CD8-positive, alpha-beta memory T cell (primary cell): ENCODE measurements at places on chromosomes 4 and X.

DNA sequence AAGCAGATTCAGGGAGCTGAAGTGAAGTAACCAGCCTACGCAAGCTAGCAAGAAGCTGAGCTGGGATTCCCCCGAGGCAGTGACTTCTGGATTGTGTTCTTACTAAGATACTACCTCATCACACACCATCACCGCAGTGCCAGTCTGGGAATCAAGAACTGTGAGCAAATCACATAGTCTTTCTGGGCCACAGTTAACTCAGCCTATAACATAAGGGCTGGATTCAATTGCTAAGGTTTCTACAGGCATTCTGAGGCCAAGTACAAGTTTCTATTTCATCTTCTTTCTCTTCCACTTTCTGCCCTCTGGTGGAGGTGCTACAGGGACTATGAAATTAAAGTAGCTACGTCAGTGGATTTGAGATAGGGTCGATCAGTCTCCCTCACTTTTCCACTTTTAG, 1.4 kb upstream of the CORIN start:
- DNase-seq = no peak

DNA sequence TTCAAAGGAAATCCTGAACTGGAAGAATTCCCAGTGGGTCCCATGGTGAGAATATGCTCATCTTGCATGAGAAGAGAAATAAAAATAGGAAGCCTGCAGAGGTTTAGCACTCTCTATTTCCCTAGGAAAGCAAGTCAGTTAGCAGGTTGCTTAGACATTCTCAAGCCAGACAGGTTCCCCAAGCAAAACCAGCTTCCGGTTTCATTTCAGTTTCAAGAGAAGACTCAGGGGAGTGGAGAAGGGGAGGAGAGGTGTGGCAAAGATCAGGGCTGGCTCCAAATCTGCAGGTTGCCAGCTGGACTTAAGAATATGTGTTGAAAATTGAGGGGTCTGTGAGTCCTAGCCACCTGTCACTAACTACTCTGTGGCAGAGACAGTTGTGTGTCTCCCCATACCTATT, 107.5 kb downstream of the CLNK start:
- no peak for DNase-seq

DNA sequence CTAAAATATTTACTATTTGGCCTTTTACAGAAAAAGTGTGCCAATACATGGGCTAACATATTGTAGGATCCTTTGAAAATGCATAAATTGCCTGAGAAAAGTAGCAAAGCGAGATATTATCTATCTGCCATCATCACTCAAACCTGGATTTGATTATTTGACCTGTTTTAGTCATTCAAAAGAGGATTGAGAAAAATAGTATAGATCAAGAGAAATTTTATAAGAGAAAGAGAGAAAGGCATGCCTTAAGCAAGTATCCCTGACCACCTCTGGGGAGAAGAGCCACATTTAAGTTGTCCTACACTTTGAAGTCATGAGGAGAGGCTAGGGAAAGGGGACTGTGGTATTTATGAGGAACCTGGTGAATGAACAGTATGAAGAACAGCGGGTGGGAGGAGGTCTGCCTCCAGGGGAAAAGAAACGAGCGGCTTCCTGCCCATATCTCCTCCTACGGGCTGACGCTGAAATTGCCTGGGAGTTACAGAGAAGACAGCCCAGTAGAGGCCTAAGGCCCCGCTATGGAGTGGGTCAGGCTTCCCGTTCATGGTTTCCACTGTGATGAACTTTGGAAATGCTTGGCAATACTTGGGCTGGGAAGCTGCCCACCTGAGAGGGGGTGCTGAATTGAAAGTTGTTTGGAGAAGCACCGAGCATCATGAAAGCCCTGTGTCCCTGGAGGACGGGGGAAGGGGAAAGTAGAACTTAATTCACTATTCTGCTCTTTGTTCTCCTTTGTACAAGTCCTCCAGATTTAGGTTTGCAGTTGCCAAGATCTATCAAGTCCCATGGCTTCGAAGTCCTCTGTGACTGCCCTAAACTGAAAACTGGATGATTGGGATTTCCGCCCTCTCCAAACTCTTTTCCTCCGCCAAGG, 106.9 kb upstream of the ACSL4 start:
- DNase-seq = no peak

DNA sequence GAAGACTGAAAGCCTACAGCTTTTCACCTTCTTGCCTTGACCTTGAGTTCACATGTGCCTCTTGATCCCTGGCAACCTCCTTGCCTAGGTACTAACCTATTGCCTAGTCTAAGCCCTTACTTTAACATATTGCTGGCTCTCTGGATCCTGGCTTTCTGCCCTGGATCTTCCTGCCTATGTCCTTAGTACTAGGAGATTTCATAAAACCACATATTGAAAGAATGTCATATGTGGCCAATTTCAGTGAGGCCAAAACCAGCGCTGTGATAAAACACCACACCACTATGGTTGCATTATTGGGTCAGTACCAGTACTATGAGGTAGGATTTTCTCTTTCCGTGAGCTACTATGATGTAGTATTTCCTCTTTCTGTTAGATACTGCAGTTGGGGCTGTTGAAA, 80.4 kb downstream of the CT47B1 start:
- no peak for DNase-seq

DNA sequence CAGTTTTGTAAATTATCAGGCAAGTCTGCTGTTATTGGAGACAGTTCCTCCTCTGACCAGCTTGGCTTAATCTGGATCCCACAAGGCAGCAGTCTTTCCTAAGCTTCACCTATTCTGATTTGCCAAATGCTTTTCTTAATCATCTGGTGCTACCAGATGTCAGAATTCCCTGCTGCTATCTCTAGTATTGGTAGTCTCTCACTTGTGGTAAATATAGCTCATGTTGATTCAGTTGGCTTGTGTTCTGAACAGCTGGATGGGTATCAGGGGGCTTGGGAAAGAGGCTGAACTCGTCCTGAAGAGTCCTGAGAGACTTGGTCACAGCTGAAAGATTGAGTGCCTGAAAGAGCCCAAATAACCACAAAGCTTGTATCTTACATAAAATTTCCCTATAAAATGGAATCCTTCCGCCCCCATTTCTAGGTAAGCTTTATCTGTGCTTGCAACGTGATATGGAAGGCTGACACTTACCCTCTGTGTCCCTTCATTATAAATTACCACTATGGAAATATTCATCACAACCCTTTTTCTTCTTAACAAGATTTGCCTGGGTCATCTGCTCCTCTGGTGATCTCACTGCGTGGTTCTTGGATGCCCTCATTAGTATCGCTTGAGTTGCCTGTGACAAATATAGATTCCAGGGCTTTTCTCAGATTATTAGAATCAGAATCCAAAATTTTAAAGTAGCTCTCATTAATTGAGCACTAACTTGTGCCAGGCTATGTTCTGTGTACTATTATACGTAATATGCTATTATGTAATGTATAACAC, 104.1 kb upstream of the GPRIN3 start:
- no peak for DNase-seq

GRCh38 chrX:23692166-23692565, 24.9 kb downstream of the PRDX4 start:
- no peak for DNase-seq

GRCh38 chrX:9286234-9286633, 178.6 kb upstream of the TBL1X start:
- DNase-seq = no peak

DNA sequence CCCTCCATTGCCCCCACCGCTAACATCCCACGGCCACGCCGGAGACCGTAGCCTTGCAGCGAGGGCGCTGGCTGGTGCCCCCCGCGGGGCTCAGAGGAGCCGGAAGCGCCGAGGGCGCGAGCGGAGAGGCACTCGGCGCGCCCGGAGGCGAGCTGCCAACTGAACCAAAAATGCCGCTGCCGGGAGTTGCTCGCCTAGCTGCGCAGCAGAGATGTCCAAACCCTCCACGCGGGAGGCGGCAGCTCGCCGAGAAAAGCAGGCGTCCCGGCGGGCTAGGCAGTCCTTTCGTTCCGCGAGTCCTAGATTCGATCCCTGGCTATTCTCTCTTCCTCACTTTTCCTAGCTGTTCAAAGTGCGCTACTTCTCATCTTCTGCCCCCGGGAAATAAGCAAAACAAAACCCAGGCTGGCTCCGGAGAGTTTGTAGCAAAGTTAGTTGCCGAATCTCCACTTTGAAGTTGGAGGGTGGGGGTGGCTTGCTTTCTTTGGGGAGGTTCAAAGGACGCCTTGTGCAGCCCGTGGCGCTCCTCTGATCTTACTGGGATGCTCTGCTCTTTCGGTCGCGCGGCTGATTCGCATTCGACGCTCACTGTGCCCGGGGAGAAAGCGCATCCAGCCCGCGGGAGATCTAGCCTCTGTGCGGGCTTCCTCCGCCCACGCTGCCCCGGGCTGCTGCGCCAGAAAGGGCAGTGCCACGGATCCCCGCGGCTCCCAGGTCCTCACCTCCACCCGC, 723 bp downstream of the NKX6-1 start:
- DNase-seq = peak; percentile 21

GRCh38 chr4:53014881-53015280, 152.8 kb downstream of the RASL11B start:
- no peak for DNase-seq

DNA sequence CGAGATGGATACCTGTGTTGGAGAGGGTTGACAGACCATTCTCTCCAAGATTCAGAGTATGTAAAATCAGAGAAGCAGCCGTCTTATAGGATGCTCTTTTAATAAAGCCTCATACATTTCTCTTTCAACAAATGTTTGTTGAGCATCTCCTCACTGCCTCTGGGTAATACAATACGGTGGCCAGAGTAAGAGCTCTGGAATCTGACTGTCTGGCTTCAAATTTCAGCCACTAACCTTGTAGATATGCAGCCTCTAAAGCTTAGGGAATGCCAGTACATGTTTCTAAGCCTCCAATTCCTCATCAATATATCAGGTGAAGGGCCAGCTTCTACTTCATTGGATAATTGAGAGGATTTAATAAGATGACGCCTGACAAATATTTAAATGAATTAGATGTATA, 61.3 kb downstream of the CLNK start:
- no peak for DNase-seq
